ENCODE measurements at places on chromosomes 12 and 14. TPM values are rescaled to one million over a fixed set of nuclear protein-coding genes. Genes with fewer than 3 reads are reported as not detected.

- DNase-seq: no peak
- H3K4me3 ChIP-seq: no peak overlapping the region
These were observed 50.5 kb downstream of the HSPB8 start for GRCh38 chr12:119229205-119229604.

Gene SMOC1
- not detected for total RNA-seq

Gene SLC6A13
- 0.64 TPM for total RNA-seq

GRCh38 chr12:76422154-76422542, 73.9 kb upstream of the BBS10 start:
- no peak overlapping the region for H3K27ac ChIP-seq
- no peak overlapping the region for H3K4me3 ChIP-seq
- H3K36me3 ChIP-seq: peaks cover 28% of the 10 kb centered on the region
- no peak for DNase-seq
- no peaks in the 10 kb centered on the region for H3K27me3 ChIP-seq

DNA sequence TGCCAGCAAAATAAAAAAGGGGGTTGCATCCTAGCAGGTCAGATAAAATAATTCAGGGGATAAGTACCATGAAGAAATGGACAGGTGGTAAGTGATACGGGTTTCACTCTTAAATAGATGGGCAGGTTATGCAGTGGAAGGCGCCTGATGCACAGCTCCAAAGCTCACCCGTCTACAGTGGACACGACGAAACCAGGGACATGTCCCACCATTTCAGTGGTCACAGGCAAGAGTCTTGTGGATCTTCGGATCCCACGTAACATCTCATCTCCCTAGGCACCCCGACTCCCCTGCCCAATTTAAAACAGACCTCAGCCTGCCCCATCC, 60.5 kb downstream of the DDX51 start:
- no peak for DNase-seq
- H3K36me3 ChIP-seq: peaks cover 22% of the 10 kb centered on the region
- peaks cover 22% of the 10 kb centered on the region for H3K4me1 ChIP-seq
- H3K4me3 ChIP-seq: peak overlapping the region; percentile 96
- H3K27ac ChIP-seq: peak overlapping the region; percentile 98

GRCh38 chr12:88706286-88706685, 126.0 kb upstream of the KITLG start:
- H3K27ac ChIP-seq: no peak overlapping the region
- H3K27me3 ChIP-seq: no peaks in the 10 kb centered on the region
- no peaks in the 10 kb centered on the region for H3K4me1 ChIP-seq
- no peak for DNase-seq

DNA sequence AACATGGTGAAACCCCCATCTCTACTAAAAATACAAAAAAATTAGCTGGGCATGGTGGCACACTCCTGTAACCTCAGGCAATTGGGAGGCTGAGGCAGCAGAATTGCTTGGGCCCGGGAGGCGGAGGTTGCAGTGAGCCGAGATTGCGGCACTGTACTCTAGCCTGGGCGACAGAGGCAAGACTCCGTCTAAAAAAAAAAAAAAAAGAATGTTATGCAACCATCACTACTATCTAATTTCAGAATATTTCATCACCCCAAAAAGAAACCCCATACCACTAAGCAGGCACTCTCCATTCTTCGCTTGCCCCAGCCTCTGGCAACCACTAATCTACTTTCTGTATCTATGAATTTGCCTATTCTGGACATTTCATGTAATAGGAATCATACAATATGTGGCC, 68.8 kb upstream of the AMN start:
- H3K27me3 ChIP-seq: no peaks in the 10 kb centered on the region
- no peak for DNase-seq
- H3K27ac ChIP-seq: no peak overlapping the region

- DNase-seq: no peak
- H3K4me3 ChIP-seq: no peak overlapping the region
- H3K27ac ChIP-seq: no peak overlapping the region
- H3K4me1 ChIP-seq: peaks cover 4% of the 10 kb centered on the region
- no peaks in the 10 kb centered on the region for H3K27me3 ChIP-seq
These were observed 10.7 kb downstream of the ARID4A start for GRCh38 chr14:58309086-58309485.

- H3K36me3 ChIP-seq: peaks cover 14% of the 10 kb centered on the region
- peak; percentile 40 for DNase-seq
- peaks cover 17% of the 10 kb centered on the region for H3K4me1 ChIP-seq
- H3K4me3 ChIP-seq: peak overlapping the region; percentile 32
- H3K27ac ChIP-seq: peak overlapping the region; percentile 82
These were observed 34.8 kb downstream of the DIO3 start for GRCh38 chr14:101595887-101596721.

- H3K4me1 ChIP-seq: peaks cover 26% of the 10 kb centered on the region
- DNase-seq: no peak
- peaks cover 57% of the 10 kb centered on the region for H3K27me3 ChIP-seq
- no peak overlapping the region for H3K27ac ChIP-seq
- H3K4me3 ChIP-seq: peak overlapping the region; percentile 78
These were observed 1.4 kb downstream of the DACT1 start for GRCh38 chr14:58639198-58639565.

- peak; percentile 45 for DNase-seq
- peak overlapping the region; percentile 67 for H3K4me3 ChIP-seq
- peaks cover 25% of the 10 kb centered on the region for H3K27me3 ChIP-seq
- peak overlapping the region; percentile 51 for H3K27ac ChIP-seq
- peaks cover 2% of the 10 kb centered on the region for H3K36me3 ChIP-seq
- peaks cover 18% of the 10 kb centered on the region for H3K4me1 ChIP-seq
These were observed 49.4 kb downstream of the VWF start for GRCh38 chr12:6074979-6075585.

Data from activated naive CD8-positive, alpha-beta T cell treated with anti-CD3 and anti-CD28 coated beads for 36 hours (primary cell).